ENCODE measurements at places on chromosomes 16 and 17.

DNA sequence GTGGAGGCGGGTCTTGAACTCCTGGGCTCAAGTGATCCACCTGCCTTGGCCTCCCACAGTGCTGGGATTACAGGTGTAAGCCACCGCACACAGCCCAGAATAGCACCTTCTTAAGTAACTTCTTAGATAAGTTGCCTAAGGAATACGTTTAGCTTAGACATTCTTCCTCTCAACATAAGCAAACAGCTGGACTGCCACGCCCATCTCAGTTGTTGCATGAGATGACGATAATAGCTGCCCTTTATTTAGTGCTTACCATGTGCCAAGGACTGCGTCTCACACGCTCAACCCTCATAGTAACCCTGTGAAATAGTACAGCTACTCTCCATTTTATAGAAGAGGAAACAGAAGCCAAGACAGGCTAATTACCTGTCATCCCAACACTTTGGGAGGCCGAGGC is 11.8 kb downstream of the HASPIN start:
- DNase-seq: no peak

DNA sequence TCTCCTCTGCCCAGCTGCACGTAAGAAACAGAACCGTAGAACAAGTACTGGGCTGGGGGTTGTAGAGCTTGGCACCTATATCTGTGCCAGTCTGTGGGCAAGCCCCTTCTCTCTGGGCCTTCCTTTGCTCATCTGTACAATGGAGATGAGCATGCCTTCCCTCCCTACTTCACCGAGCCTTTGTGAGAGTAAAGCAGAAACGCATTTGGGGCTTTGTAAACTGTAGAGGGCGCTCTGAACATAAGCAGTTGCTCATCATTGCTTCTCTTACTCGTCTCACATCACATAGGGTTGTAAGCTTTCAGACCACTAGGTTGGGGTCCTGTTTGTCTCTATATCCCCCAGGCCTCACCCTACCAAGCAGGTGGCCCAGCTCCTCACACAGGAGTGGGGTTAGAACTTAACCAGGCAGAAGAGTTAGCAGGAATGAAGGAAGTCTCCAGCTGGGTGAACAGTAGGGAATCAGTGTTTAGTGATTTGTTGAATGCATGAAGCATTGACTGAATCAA is 15.1 kb downstream of the SAMD14 start:
- DNase-seq: peak; percentile 57

DNA sequence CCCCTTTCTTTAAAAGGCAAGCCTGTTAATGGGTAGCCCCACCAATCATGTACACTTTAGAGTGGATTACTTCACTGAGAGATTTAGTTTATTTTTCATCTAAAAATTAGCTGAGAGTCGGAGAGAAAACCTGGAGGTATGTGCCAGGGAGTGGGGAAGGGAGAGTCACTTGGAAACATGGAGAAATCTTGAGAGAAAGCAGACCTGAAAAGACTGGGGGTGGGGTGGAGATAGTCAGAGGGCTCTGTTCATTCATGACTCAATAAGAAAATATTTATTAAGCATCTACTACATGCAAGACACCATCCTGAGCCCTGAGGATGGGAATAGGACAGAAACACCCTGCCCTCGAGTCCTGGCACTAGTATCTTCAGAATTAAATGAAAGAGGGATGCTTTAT is 27.4 kb upstream of the RCVRN start:
- DNase-seq: no peak

- no peak for DNase-seq
Measured at GRCh38 chr16:7390974-7391373, 58.3 kb downstream of the RBFOX1 start.

DNA sequence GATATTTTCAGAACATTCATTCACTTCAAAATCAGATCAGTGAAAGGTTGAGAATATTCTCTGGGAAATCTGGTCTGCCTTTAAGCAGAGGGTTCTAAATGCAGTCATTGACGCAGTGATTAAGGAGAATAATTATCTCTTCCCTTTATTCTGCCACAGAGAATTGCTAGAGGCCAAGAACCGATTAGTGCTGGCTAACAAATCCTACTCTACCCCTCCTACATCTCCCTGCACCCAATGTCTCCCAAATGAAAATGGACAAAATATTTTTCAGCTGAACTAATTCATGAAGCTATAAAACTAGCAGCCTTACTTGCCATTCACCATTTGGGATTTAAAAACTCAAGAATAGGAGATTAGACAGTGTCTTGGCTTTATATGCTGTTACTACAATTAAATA is 185.5 kb upstream of the SOX9 start:
- DNase-seq: no peak

- peak; percentile 75 for DNase-seq
Measured at GRCh38 chr17:29622337-29623282, at the start of gene CORO6. Gene CORO6 (minus strand): TSS chr17:29622912. CDS start chr17:29621421, 1,491 bp downstream.
